IMR-90 (cell line): ENCODE measurements at places on chromosomes 13 and 19. TPM values are rescaled to one million over a fixed set of nuclear protein-coding genes. Genes with fewer than 3 reads are reported as not detected.

GRCh38 chr19:48318286-48318987 is 6.9 kb upstream of the EMP3 start:
- no peak overlapping the region for H3K4me3 ChIP-seq
- no peak overlapping the region for H3K27ac ChIP-seq
- H3K36me3 ChIP-seq, result no peaks in the 10 kb centered on the region
- DNase-seq, result no peak

DNA sequence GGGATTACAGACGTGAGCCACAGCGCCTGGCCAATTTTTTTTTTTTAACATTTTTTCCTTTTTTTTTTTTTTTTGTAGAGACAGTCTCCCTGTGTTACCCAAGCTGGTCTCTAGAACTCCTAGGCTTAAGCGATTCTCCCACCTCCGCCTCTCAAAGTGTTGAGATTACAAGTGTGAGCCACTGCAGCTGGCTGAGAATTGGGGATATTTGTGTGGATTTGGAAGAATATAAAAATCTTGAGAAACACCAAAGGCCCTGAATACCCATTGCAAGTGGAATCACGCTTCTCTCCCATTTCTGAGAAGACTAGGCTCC is 79.9 kb upstream of the ABCC4 start:
- no peak overlapping the region for H3K27ac ChIP-seq
- no peak for DNase-seq
- H3K27me3 ChIP-seq, result no peaks in the 10 kb centered on the region
- no peaks in the 10 kb centered on the region for H3K36me3 ChIP-seq

DNA sequence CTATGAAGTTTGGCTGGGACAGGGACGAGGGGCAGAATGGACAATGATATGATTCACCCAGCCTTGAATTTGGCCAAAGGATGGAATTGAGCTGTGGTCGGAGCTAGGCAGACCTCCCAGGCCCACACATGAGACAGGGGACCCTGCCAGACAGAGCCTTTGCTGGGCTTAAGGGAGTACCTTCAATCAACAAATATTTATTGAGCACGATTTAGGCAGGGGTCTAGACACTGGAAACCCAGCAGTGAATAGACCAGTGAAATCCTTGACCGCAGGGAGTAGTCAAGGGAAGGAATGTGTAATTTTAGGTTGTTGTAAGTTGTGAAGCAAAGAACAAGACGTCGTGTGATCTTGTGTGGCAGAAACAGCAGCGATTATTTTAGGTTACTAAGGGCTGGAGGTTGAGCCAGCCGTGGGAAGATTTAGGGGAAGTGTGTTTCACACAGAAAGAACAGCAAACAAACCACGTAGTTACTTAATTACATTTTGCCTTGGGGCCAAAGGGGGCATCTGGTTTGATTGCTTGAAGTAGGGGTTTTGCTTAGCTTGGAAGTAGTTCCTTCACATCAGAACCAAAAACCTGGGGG is 16.9 kb upstream of the AP1M2 start:
- H3K4me3 ChIP-seq, result peak overlapping the region; percentile 90
- no peak overlapping the region for H3K27ac ChIP-seq
- peaks cover 1% of the 10 kb centered on the region; the same call in 1 of the 2 replicates for H3K36me3 ChIP-seq
- H3K27me3 ChIP-seq, result no peaks in the 10 kb centered on the region
- H3K4me1 ChIP-seq, result peaks cover 10% of the 10 kb centered on the region

- peaks cover 30% of the 10 kb centered on the region for H3K36me3 ChIP-seq
- no peak overlapping the region for H3K27ac ChIP-seq
- no peaks in the 10 kb centered on the region for H3K4me1 ChIP-seq
- H3K27me3 ChIP-seq, result no peaks in the 10 kb centered on the region
These were observed 24.9 kb upstream of the SIGLEC11 start for GRCh38 chr19:49985871-49986270.

DNA sequence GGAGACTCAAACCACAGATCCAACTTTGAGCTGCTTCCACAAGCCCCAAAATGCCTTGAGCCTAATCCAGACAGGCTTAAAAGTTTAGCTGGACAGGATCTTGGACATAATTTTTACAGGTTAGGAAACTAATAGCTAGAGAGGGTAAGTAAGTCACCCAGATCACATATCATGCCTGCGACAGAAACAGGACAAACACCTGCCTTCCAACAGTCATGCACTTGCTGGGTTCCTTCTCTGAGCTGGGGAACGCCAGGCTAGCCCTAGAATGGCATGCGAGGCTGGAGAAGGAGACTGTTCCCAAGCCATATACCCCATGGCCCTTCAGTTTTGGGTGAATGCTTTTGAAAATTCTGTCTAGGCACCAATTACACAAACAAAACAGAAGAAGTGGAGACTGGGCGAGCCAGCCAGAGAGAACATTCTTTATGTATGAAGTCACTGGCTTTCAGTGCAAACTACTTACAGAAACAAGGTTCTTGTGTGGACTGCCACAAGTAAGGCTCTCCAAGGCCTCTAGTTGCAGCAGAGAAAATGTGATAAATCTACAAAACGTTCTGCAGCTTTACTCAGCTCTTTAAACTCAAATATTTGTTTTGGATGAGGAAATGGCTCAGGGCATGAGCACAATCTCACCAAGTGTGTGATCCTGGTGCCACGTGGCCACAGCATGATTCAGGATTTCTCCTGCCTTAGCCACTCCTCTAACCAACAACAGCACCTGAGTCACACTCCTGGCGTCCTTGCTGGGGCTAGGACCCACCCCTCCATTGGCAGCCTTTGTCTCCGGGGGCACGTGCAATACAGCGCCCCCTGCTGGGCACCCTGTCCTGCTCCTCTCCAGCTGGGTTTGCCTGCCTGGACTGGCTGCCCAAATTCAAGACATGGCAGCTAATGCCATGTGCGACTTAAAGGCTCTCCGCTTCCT is 73.4 kb upstream of the UBL3 start:
- peak; percentile 99 for DNase-seq
- peaks cover 27% of the 10 kb centered on the region for H3K4me1 ChIP-seq
- H3K27me3 ChIP-seq, result no peaks in the 10 kb centered on the region
- peak overlapping the region; percentile 77 for H3K27ac ChIP-seq
- H3K36me3 ChIP-seq, result no peaks in the 10 kb centered on the region
- no peak overlapping the region for H3K4me3 ChIP-seq

GRCh38 chr19:12806242-12807081 is at the start of gene RNASEH2A:
Gene RNASEH2A (plus strand): TSS chr19:12806584. CDS start chr19:12806674, 90 bp downstream.
- peaks cover 5% of the 10 kb centered on the region; the same call in 1 of the 2 replicates for H3K4me1 ChIP-seq
- peak within 1 kb of the TSS; percentile 75; the same call in 1 of the 2 replicates for H3K27ac ChIP-seq
- peak within 1 kb of the TSS; percentile 65 for H3K4me3 ChIP-seq

DNA sequence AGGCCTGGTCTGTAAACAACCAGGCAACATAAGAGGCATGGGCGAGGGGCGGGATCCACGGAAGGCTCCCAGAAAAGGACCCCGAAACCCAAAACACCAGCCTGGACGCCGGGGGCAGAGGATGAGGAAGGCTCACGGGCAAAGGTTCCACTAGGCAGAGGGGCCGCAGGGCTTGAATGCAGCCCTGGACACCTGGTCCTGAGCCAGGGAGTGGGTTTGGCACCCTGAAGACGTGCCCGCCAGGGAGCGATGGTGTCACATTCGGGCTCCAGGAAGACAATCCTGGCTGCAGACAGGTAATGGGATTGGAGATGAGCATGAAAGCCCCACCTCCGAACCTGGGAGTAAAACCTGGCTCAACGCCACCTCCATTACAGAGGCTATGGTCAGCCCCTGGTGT is 31.8 kb downstream of the ZNF787 start:
- DNase-seq, result no peak
- peaks cover 26% of the 10 kb centered on the region for H3K36me3 ChIP-seq
- H3K27ac ChIP-seq, result no peak overlapping the region
- no peaks in the 10 kb centered on the region for H3K27me3 ChIP-seq

DNA sequence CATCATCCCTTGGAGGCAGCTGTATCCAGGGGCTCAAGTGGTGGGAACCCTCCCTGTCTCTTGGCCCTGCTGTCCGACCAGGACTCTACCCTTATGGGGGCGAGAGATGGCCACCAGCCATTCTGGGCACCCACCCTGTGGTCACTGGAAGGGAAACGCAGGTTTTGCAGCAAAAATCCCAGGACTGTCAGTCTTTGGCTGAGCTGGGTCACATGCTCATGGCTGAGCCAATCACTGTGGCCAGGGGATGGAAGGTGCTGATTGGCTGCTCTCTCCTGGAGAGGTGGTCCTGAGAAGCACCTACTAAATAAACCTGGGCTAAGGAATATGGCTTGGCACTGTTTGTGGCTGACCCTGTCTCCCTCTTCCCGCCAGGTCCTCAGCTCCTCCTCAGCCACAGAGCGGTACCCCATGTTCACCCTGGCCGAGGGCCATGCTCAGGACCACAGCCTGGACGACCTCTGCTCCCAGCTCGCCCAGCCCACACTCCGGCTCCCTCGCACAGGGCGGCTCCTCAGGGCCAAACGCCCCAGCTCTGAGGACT is 8.9 kb downstream of the ATG4D start:
- no peak overlapping the region for H3K4me3 ChIP-seq
- H3K36me3 ChIP-seq, result peaks cover 68% of the 10 kb centered on the region
- no peak overlapping the region for H3K27ac ChIP-seq
- no peaks in the 10 kb centered on the region for H3K4me1 ChIP-seq
- H3K27me3 ChIP-seq, result no peaks in the 10 kb centered on the region

DNA sequence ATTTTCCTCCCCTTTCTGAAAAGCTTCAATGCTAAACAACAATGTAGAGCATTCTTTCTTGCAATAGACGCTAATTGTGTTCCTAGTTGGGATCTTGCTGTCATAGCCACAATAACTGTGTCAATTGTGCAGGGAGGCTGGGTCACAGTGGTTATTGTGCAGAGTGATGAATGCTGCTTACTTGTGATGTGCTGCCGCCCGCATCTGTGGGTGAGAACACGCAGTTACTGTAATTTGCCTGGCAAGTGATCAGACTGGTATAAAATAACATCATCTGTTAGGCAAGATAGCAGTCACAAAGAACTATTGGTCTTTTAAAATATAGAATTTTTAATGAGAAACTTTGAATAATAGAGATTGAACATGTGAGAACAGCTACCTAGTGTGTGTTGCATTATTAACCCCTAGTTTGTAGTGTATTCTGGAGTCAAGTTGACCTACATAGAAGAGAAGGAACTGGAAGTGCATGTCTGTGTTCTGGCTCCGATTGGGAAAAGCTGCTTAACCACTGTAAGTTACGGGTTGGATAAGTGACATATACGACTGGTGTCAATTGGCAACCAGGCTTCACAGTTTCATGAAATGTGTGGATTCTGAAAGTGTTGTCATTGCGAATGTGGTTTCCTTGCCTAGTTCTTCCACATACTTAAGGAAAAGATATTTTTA is 43.6 kb downstream of the SLAIN1 start:
- H3K27ac ChIP-seq, result no peak overlapping the region
- H3K27me3 ChIP-seq, result no peaks in the 10 kb centered on the region; the same call in 1 of the 2 replicates
- no peaks in the 10 kb centered on the region for H3K4me1 ChIP-seq
- DNase-seq, result no peak
- H3K36me3 ChIP-seq, result no peaks in the 10 kb centered on the region
- no peak overlapping the region for H3K4me3 ChIP-seq

DNA sequence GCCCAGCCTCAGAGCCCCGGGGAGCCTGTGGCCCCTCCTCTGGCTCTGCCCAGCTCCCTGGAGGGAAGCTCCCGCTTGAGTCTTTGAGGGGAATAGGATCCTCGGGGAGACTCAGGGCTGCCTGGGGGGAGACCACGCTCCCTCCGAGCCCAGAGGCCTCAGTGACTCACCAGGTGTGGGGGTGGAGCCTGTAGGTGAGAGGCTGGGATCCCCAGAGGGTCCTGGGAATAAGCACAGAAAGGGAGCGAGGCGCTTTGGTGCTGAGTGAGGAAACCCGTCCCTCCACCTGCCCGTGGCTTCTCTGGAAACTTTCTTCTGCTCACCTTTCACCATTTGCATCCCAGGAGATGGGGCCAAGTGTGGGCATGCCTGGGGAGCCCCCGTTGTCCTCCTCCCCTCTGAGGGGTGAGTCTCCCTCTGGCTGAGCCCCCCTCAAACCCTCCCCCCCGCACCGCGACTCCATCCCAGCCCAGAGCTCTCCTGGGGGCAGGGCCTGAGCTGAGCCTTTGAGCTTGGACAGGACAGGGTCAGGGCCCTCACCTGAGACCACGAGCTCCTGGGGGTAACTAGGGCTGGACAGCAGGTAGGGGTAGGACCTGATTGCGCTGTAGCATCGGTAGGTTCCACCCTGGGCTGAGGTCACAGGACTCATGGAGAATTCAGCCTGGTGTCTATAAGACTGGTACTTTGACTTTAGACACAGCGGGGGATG is 2.7 kb downstream of the LILRB5 start:
- no peak overlapping the region for H3K4me3 ChIP-seq
- no peak for DNase-seq
- H3K27me3 ChIP-seq, result peaks cover 18% of the 10 kb centered on the region
- H3K4me1 ChIP-seq, result no peaks in the 10 kb centered on the region
- no peak overlapping the region for H3K27ac ChIP-seq

GRCh38 chr13:28297341-28297740 is 159.0 kb downstream of the PAN3 start:
- DNase-seq, result no peak
- peaks cover 5% of the 10 kb centered on the region for H3K36me3 ChIP-seq
- no peaks in the 10 kb centered on the region for H3K27me3 ChIP-seq
- no peak overlapping the region for H3K4me3 ChIP-seq

- H3K27me3 ChIP-seq, result no peaks in the 10 kb centered on the region
- DNase-seq, result peak; percentile 3
- no peaks in the 10 kb centered on the region for H3K36me3 ChIP-seq
- H3K4me3 ChIP-seq, result peak overlapping the region; percentile 48
- H3K27ac ChIP-seq, result no peak overlapping the region
These were observed 38.0 kb upstream of the ZNF573 start for GRCh38 chr19:37817180-37817981.

- H3K4me3 ChIP-seq, result no peak overlapping the region
- peaks cover 35% of the 10 kb centered on the region for H3K4me1 ChIP-seq
- peak overlapping the region; percentile 94 for H3K27ac ChIP-seq
- H3K36me3 ChIP-seq, result peaks cover 7% of the 10 kb centered on the region
These were observed 15.7 kb downstream of the GARRE1 start for GRCh38 chr19:34269968-34270621.

- no peak overlapping the region for H3K4me3 ChIP-seq
- peaks cover 2% of the 10 kb centered on the region; the same call in 1 of the 2 replicates for H3K4me1 ChIP-seq
- no peaks in the 10 kb centered on the region for H3K36me3 ChIP-seq
These were observed 331.2 kb downstream of the SPRY2 start for GRCh38 chr13:80009760-80010159.

The SLC1A6 gene
- not detected in 2 replicates for total RNA-seq

The CYSLTR2 gene
- not detected in 2 replicates for total RNA-seq

The LYL1 gene
- total RNA-seq, result 0.28 and 0.36 TPM in 2 replicates

The ZNF492 gene
- total RNA-seq, result 1.3 and 1.4 TPM in 2 replicates

The FBXO46 gene
- 2.2 and 3.0 TPM in 2 replicates for total RNA-seq

The IGFL3 gene
- total RNA-seq, result not detected in 2 replicates

The ZNF296 gene
- not detected in 2 replicates for total RNA-seq

The CRB3 gene
- not detected in 2 replicates for total RNA-seq

The B9D2 gene
- 4.7 and 6.1 TPM in 2 replicates for total RNA-seq

The SLC5A5 gene
- total RNA-seq, result not detected in 2 replicates

The PCDH9 gene
- total RNA-seq, result 7.8 and 10.2 TPM in 2 replicates

The LRRC8E gene
- 6.9 and 7.2 TPM in 2 replicates for total RNA-seq

The FLT3 gene
- not detected in 2 replicates for total RNA-seq

The GJA3 gene
- 2.7 and 3.6 TPM in 2 replicates for total RNA-seq
